Activated CD4-positive, CD25-positive, alpha-beta regulatory T cell (primary cell): ENCODE measurements at places on chromosomes 16 and 17.

GRCh38 chr16:85266857-85267256, 154.6 kb upstream of the CIBAR2 start:
- no peak for DNase-seq

DNA sequence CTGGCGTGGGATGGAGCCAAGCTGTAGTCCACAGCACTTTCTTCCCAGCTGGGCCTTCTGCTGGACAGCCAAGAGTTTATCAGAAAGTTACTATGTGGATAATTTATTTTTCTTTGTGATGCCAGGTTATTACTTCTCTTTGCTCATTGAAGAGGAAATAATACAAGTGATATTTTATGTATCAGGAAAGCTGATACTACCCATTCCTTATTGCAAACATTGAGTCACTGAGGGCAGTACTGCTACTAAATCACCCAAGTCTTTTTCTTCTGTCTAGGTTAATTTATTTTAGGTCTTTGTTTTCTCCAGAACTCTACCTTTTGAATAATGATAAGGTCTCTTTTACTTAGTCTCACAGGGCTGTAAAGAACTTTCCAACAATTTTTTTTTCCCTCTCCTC, 8.3 kb downstream of the NUP93 start:
- no peak for DNase-seq

DNA sequence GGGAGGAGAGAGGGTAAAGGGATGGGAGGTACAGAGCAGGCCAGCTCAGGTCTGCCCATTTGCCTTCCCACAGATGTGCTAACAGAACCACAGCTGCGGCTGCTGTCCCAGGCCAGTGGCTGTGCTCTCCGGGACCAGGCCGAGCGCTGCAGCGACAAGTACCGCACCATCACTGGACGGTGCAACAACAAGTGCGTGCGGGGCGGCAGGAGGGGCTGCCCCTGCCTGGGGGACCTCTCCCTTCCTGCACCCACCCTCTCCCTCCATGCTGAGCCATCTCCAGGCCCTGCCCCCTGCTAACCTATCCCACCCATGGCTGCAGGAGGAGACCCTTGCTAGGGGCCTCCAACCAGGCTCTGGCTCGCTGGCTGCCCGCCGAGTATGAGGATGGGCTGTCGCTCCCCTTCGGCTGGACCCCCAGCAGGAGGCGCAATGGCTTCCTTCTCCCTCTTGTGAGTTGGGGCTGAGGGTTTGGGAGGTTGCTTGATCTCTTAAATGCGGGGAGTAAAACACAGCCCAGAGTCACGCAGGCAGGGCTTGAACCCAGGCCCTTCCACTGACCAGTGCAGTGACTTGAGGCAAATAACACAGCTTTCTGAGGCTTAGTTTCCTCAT, 1.2 kb downstream of the EPX start:
- DNase-seq, result no peak

DNA sequence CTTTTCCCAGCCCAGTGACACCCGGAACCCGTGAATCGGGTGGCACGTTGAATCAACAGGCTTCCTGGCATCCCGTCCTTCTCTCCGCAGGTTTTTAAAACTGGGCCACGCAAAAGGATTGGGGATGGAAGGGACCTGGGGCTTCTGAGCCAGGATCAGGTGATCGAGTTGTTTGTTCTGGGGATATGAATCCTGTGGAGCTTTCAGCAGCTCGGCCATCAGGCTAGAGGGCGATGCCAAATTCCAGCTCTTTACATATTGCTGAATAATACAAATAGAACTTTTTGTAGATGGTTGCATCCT, 473 bp downstream of the SUPT6H start:
- no peak for DNase-seq

- no peak for DNase-seq
These were observed 9.2 kb upstream of the ABR start for GRCh38 chr17:1188812-1189504.
